Stimulated activated CD4-positive, alpha-beta T cell treated with anti-CD3 and anti-CD28 coated beads, TNF-alpha, amount 100 ng/mL, for 24 hours (primary cell): ENCODE measurements at places on chromosomes 3 and 15.

DNA sequence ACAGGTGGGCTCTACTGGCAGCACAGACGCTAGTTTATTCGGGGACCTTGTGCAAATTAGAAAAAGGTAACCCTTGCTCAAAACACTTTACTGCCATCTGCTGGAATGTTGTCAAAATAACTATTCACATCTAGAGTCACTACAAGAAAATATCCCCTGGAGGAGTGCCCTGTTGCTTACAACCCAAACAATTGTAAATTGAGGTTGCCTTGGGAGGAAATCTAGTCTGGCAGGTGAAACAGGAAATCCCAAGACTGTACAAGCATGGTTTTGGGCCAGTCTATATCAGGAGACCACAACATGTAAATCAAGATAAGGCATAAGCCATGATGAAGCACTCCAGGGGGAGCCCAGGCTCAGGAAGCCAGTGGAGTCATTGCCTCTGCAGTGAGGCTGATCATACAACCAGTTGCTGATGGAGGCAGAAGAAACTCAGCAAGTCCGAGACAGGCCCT, 136.8 kb upstream of the ACP3 start:
- DNase-seq: no peak

- no peak for DNase-seq
Observed at GRCh38 chr3:138119423-138119766, 4.0 kb upstream of the DZIP1L start.

DNA sequence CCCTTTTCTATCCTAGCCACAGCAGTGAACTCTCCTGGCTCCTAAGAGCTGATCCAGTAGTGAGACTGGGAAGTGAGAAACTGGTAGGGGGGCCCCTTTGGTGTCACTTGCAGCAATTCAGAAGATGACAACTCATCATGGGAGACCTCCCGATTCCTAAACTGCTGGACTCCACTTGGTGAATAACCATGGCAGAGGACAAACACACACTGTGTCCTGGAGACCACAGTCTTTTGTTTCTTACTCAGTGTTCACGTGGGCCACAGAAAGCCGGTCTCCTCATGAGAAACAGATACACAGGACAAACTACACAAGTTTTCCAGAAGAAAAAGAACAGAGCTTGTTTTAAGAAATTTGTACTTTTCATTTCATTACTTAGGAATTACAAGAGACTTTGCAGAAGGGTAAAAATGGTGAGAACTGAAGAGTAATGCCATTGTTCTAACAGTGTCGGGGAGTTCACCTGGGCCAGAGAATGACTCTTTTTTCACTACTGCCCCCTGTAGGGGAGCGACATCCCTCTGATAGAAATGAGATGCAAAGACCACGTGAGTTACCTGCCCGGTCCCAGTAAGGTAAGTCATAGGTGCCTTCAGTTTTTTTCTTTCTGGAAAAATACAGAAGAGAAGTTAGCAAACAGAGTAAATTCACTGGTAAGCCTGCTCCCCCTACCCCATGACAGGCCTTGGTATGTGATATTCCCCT, 38.1 kb downstream of the ST3GAL6 start:
- DNase-seq: no peak

DNA sequence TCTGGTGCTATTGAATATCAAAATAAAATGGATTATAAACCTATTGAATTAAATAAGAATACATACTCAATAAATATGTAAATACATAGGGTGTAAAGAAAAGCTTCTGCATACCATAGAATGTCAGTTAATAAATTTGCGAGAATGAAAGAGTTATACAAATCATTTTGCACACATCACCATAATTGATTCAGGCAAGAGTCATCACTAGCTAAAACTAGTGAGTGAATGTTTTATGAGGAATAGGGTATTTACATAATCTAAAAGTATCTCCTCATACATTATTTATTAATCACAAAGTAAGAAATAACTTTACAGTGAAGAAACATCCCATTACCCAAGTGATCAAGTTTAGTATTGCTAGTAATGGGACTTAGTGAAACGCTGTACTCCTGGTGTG, 13.6 kb downstream of the EXOG start:
- no peak for DNase-seq

DNA sequence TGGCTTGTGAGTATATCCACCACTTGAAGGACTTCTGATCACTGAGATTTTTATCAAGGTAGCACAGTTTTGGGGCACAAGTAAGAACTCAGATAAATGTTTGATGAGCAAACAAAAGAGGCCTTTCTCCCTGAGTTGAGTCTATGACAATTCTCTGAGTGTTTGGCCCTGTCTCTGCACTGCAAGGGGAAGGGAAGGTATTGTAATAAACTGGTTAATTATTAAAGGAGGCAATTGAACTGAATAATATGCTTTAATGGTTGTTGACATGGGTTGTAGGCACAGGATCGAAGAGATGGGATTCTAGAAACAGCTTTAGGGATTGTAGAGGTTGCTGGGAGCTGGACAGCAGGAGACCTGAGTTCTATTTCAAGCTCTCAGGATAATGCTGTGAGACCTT, 95.0 kb upstream of the MRPL3 start:
- DNase-seq: no peak

GRCh38 chr3:79063624-79064023, 704.2 kb downstream of the ROBO1 start:
- no peak for DNase-seq

DNA sequence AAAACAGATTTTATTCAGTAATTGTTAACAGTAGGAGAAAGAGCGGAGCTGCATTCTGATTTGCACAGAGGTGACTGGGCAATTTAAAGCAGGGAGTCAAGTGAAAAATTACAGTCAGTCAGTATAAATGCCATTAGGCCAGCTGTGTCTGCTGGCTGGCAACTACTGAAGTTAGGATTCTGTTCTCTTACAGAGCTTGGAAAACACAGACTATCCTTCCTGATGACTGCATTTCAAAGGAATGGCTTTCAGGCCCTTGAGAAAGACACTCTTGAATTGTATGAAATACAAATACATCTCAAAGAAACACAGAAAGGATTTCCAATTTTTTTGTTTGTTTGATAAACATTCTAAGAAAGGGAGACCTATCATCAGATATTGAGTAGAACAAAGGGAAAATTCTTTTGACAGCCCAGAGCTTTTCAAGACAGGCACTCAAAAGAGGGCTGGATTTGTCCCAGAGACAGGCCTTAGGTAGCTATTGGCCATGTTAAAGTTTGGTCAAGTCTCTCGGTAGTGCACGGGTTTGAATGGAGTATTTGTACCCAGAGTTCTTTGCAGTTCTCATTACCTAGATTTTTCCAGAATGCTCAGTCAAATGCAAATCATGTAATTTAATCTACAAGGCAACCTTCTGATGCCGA, 551.2 kb upstream of the CCDC54 start:
- DNase-seq: no peak

- no peak for DNase-seq
Observed at GRCh38 chr3:43959498-43960447, 269.0 kb downstream of the ABHD5 start.

DNA sequence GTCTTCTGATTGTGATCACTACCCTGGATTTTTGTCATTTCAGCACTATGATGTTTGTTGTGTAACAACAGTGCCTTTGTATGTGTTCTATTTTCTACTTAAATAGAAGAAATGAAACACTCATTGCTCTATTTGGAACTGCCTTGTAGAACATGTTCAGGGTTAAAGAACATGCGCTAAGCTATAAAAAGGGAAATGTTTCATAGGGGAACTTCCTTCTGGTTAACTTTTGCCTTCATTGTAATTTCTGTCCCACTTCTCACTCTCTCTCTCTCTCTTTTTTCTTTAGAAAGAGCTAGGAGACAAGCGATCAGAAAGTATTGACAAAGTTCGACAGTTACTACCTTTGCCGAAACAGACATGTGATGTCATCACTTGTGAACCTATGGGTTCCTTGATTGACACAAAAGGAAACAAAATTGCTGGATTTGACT, at the start of gene P2RY12:
TSS of gene P2RY12 (minus strand) at position 13 of the 434 bp plus-strand sequence. CDS start 45,908 bp downstream, outside the sequence.
- no peak for DNase-seq

- DNase-seq: peak; percentile 29
Observed at GRCh38 chr15:69298697-69299441, at the start of gene PAQR5. Gene PAQR5, plus strand, starts transcription at chr15:69298912. Its CDS starts 61,169 bp downstream, at chr15:69360081.

DNA sequence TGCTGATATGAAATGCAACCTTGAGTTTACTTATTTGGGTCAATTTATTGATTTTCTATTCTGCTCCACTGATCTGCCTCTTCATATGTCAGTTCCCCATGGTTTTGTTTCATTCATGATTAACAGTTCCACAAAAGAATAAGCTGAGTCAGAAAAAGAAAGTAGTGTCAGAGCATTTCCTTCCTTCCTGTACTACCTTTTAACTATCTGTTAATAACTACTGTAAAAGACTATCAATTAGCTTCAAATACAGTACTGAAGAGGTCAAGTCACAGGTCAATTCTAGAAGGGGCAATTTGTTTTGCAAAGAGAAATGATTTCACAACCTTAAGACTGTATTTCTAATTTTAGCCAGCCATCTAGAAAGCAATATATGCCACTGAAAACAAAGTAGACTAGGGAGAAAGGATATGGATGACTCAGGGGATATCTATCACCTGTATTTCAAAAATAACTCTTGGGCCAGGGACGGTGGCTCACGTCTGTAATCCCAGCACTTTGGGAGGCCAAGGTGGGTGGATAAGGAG, 129.5 kb downstream of the TFDP2 start:
- no peak for DNase-seq

DNA sequence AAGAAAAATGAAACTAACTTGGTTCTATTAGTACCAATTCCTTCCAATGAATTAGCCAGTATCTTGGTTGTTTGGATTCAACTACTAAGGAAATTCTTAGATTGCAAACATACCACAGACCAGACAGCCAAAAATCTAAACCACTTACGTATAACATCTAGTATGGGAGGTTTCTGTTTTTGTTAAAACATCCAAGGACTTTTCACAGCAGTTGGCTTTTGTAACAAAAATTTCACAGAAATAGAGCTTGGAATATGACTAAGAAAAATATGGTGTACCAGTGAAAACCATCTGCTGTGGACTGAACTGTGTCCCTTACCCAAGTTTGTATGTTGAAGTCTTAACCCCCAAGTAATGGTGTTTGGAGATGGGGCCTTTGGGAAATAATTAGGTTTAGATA, 199.2 kb downstream of the OTOL1 start:
- no peak for DNase-seq

DNA sequence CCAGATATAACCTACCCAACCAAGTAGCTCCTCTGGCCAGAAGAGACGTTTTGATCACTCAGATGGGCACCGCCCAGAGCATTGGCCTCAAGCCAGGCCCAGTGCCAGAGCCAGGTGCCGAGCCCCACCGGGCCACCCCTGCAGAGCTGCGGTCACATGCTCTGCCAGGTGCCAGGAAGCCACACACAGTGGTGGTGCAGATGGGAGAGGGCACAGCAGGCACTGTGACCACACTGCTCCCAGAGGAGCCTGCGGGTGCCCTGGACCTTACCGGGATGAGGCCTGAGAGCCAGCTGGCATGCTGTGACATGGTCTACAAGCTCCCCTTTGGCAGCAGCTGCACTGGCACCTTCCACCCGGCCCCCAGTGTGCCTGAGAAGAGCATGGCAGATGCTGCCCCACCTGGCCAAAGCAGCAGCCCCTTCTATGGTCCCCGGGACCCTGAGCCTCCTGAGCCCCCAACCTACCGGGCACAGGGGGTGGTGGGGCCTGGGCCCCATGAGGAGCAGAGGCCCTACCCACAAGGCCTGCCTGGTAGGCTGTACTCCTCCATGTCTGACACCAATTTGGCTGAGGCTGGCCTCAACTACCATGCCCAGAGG, 19.1 kb upstream of the APEH start:
- DNase-seq: no peak

DNA sequence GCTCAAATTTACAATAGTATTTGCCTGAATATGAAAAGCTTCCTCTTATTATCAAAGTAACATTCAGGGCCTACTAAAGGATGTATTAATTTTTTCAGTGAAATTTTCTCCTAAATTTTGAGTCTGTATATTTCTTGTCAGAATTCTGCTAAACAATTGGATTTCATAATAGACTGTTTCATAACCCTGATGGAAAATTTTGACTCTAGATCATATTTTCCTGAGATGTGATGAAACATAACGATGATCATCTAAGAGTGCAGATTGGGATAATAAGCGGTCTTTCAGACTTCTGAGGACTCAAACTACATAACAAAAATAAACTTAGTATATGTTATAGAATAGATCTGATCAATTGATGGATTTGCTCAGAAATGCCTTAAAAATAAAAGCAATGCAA, 574.5 kb upstream of the TBL1XR1 start:
- DNase-seq: no peak

DNA sequence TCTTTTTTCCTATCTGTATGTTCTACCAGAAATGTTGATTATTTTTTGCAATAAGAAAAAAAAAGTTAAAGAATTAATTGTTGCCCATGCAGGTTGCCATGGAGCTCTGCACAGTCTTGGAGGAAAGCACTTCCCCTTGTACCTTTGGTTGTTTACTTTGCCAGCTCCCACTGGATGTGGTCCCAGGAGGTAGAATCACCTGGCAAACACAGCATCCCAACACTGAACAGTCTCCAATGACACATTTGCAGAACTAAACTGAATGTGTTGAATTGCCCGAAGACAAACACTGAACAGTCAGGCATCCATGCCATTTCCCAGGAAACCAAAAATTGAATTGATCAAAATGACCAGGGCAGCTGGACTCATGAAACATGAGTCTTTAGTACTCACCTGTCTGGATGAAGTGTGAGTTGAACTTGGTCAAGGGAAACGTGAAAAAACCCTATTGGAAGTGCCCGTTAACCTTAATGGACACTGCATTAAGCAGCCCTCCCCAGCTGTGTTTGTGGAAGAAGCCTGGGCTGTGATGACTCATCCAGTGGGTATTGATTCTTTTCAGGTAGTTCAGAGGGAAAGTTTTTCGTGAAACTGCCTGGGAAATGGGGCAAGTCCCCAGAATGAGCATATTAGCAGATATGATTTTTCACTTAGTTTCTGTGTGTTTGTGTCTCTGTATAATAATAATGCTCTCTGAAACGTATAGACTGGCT, 284.7 kb upstream of the STT3B start:
- DNase-seq: no peak

DNA sequence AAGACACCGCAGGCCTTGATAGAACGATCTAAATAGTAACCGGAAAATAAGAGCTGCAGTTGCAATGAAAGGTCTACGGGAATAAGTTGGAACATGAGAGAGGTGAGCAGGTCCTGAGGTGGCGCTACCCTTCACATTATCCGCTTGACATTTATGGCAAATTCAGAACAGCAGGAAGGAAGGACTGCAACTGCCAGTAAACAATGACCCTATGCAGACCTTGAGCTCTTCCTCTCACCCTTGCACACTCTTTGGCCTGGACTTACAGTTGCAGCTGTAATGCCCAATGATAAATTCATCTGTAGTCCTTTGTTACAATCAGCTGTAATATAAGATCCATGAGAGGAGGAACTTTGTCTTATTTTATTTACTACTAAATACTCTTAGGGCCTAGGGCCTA, 32.3 kb upstream of the TRIM59 start:
- no peak for DNase-seq

DNA sequence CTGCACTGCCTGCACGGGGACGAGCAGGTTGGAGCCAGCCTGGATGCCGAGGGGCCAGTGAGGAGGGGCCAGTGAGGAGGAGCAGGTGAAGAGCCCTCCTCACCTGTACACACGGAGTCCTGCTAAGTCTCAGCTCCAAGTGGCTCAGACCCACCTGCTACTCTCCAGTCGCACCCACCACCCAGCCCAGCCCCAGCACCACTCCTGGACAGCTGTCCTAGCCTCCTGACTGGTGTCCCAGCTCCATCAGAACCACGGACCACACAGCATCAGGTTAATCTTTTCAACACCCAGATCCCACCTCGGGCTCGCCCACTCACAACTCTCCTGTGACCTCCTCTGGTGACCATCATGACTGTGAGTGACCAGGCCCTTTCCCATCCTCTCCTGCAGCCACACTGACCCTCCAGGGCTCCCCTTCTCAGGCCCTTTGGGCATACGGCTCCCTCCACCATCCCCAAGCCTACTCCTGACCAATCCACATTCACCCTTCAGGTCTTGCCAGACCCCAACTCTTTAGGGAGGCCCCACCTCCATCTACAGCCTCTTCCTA, 13.8 kb downstream of the EFCC1 start:
- no peak for DNase-seq
